Kidney epithelial cell (primary cell): ENCODE measurements at places on chromosomes 1 and 21.

DNA sequence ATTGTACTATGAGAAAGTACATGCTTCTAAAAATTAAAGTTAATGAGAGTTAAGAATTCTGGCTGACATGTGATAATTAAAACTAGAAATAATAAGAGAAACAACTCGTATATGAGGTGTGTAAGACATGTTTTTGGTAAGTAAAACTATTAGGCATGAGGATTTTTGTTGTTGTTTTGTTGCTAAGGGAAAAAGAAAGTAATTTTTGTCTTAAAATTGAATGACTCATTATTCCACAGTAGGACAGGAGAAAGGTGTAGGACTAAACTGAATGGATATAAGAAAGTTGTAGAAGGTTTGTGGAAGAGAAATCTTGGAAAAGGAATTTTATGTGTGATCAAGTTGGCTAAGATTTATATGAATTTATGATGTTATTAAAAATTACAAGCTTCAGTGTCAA, 54.8 kb downstream of the TBX19 start:
- no peak for DNase-seq

DNA sequence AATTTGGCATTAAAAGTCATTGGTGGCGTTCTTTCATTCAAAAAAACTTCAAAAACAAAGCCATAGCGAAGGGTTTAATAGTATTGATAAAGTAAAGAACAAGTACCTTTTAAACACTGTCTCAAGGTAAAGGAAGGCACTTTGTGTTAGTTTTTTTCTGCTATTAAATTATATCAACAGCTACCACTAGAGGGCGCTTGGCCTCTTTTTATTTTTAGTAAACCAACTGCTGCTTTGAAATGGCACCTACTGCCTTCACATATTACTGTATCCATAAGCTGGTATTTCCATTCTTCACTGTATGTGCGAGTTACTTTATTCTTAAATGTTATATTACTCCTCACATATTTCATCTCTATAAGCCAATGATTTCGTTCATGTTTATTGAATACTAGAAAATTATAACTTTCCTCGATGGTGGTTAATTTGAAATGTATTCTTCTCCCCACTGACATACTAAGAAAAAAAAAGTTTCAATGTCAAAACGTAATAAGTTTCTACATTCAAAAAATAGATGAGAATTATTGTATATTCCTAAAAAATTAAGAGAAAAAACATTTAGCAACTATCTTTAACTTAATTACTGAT, 125.7 kb upstream of the CXADR start:
- no peak for DNase-seq

DNA sequence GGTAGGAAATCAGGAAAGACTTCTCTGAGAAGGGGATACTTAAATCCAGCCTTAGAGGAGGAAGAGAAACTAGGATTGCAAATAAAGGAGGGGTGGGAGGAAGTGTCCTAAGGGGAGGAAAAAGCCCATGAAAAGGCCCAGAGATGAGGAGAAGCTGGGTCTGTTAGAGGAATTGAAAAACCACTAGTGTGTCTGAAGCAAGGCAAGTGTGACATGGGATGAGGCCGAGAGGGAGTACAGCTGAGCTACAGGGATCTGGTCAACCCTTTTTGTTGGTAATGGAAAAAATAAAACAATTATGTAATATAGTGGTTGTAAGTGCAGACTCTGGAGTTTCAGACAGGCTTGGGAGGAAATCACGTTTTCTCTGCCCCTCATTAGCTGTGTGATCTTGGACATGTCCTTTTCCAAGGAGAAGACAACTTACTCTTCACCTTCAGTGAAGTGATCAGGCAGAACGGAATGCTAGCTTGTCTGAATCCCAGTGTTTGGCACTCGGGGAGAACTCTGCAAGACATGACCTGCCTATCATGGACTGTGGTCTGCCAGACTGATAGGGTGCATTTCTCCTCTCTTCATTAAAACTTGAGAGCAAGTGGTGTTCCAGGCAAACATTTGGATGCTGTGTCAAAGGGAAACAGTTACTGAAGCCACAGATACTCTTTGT, 7.4 kb upstream of the S100A10 start:
- no peak for DNase-seq

DNA sequence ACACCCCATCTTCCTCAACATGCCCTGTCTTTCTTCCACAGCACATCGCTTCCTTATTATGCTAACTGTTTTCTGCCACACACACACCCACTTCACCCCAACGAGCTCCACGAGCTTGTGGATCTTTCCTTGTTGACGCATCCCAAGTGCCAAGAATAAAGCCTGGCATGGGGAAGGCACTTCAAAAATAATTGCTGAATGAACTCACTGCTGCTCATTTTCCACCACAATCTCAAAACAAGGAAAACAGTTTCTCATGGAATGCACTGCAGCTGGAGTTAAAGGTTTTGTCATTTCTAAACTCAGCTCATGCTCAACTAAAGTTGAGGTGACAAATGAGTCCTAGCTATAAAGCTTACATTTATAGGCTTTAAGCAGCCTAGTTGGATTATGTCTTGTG, 86.0 kb downstream of the TIAM1 start:
- DNase-seq: no peak

DNA sequence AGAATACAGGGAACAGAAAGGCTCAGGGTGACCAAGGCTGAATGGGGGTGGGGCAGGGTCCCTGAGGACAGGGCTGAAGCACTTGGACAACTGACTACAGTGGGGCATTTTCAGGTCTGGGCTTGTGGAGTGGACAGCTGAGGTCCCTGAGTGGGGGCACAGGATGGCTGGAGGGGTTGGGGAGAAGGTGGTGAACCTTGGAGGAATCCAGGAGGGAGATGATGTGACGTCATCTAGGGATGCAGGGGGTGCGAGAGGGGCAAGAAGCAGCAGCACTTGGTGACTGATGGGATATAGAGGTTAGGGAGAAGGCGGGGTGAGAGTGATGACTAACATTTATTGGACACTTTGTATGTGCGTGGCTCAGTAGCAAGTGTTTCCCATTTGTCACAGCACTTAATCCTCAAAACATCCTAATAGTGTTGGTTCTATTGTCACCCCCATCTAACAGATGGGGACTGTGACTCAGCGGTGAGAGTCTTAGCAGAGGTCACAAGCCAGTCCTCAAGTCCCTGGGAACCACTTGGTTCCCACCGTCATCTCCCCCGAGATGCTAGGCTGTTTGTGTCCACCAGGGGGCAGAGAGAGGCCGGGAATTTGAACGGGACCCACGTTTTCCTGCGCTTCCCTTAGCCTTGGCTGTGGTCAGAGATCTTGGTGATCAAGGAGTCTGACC, 27.9 kb upstream of the BMP8B start:
- peak; percentile 38 for DNase-seq

DNA sequence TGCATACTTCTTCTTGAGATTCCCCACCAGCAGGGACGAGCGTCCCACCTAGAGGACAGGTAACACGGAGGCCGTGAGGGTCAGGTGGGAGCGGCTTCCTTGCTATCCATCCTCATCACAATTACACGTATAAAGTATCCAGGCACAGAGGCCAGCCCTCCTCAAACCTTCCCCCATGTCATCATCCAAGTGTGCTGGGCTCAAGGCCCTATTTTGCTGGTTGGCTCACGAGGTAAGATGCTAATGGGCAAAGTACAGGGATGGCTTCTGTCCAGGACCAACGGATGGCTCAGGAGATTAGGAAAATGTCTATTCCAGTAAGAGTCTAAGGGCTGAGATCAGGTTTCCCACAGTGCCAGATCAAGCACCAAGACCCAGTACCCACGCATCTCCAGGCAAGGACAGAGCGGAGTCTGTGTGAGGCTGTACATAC, 11.5 kb upstream of the A3GALT2 start:
- DNase-seq: no peak

DNA sequence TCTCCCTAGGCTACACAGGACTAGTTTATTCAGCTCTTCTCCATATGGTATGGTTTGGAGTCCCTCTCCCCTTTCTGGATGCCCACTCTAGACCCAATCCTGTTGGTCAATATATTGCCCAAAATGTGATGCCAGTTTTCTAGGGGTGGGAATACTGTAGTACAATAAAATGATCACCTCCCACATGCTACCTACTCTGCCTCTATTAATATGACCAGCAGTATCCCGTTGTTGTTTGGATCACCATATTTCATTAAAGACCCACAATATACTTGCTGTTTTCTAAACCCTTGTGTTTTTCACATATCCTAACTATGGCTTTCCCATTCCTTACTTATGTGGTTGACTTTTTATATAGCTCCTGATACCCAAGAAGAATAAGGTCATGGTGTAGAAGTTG, 95.9 kb upstream of the IGSF21 start:
- DNase-seq: no peak

GRCh38 chr1:115116512-115116911, 27.2 kb upstream of the TSPAN2 start:
- no peak for DNase-seq

DNA sequence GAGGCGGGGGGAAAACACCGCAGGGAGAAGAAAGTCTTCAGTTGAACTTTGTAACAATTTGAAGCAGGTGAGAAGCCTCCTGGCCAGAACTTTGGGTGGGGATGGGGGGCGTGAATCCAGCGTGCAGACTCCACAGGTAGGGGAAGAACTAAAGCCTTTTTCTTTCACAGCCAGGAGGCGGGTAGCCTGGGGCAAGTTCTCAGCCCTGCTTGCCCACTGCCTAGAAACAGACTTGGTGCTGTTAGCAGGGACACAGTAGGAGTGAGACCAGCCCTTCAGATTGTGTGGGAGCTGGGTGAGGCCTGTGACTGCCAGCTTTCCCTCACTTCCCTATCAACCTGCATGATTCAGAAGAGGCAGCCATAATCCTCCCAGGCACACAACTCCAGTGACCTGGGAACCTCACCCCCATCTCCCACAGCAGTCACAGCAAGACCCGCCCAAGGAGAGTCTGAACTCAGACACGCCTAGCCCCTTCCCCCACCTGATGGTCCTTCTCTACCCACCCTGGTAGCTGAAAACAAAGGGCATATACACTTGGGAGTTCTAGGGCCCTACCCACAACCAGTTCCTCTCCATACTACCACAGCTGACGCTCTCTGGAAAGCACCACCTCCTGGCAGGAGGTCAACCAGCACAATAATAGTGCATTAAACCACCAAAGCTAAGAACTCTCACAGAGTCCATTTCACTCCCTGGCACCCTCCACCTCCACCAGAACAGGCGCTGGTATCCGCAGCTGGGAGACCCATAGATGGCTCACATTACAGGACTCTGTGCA, 83.5 kb upstream of the CDC42BPA start:
- no peak for DNase-seq

DNA sequence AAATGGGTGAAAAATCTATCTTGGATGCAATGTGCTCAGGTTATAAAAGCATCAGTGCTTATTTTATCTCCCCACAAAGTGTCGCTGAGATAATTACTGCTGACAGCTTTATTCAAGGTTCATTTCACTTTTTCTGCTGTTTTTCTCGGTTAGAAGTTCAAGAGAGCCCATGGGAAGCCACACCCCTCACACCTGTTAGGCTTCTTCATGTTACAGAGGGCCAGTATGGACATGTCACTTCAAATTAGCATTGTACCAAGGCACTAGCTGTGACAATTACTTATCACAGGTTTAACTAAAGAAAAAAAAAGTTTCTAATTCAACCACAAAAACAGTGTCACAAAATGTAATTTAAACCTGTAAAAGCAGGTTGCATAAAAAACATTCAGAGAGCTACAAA, 187.3 kb upstream of the DMRTA2 start:
- DNase-seq: no peak

DNA sequence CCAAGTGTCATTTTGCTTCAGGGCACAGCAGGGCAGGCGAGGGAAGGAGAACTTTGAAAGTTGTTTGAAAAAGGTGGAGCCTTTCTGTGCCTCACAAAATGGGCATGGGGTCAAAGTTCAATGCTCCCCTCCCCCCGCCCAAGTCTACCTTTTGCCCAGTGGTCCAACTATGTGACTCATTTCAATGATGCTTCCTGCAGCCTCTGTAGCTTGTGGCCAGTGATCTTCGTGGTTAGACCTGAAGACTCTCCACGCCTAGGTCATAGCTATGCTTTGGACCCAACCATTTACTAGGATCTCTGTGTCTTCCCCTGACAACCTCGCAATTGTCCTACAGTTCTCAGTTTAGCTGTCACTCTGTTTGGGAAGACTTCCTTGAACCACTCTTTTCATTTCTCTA, 280.3 kb upstream of the GJB5 start:
- DNase-seq: no peak

- DNase-seq: no peak
Observed at GRCh38 chr1:110602466-110602865, 3.7 kb downstream of the KCNA2 start.

GRCh38 chr1:47491341-47491753, 53.5 kb downstream of the FOXD2 start:
- no peak for DNase-seq

- peak; percentile 43 for DNase-seq
Observed at GRCh38 chr1:80375662-80376061, 1369.1 kb upstream of the ADGRL4 start.

DNA sequence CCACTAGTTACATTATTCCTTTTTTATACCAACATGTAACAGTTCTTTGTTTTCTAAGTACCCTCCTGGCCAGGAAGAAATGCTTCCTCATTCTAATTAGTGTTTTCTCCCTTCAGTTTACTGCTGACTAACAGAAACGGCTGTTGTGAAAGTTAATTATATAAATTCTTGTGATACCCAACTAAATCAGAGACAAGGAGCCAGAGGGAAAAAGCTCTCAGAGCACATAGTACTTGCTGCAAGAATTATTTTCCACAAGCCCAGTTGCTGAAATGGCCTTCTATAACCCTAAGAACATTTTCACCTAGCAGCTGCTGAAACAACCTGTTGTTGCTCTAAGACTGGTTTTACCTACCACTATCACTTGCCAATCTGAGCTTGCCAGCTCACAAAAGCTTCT, 82.4 kb downstream of the FAF1 start:
- DNase-seq: no peak

DNA sequence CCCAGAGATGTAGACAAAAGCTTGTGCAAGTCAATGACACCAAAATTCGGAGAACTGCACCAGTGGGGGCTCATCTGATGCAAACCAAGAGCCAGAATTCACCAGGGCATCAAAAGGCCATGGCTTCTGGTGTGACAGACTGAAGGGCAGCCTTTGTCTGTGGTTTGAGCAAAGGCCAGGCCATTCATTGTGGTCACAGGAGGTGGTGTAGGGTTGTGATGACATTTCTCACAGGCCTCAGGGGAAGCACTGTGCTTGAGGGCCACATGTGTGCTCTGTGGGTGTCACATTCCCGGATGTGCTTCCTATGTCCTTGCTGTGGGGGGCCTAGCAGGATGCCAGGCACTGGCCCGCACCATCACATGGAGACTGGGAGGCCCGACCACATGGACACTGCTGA, 22.5 kb upstream of the KCNE1 start:
- no peak for DNase-seq
